Dermis microvascular lymphatic vessel endothelial cell (primary cell): ENCODE measurements at places on chromosomes 1 and 21. TPM values are rescaled to one million over a fixed set of nuclear protein-coding genes. Genes with fewer than 3 reads are reported as not detected.

GRIK1 gene
- 0.39 and 6.7 TPM in 2 replicates for total RNA-seq

HSD3B2 gene
- not detected in 2 replicates for total RNA-seq

WNT4 gene
- 0.39 and 1.1 TPM in 2 replicates for total RNA-seq

CYP4B1 gene
- total RNA-seq = not detected in 2 replicates

LPAR3 gene
- under 0.01 TPM in 1 of 2 replicates, not detected in the other for total RNA-seq
